ENCODE measurements at places on chromosomes 13 and 19. TPM values are rescaled to one million over a fixed set of nuclear protein-coding genes. Genes with fewer than 3 reads are reported as not detected.

Gene CYP4F2
- total RNA-seq: not detected

Gene URAD
- not detected for total RNA-seq

Gene ZSCAN4
- total RNA-seq: not detected

Gene CD70
- total RNA-seq: not detected

Gene IL17D
- 0.16 TPM for total RNA-seq

Measured in hair follicle dermal papilla cell (primary cell).